Astrocyte (in vitro differentiated cells and primary cell): ENCODE measurements at places on chromosomes 2 and 18. TPM values are rescaled to one million over a fixed set of nuclear protein-coding genes. Genes with fewer than 3 reads are reported as not detected.
A peak's percentile ranks its signal among the peaks of the same experiment; 100 is the strongest.

DNA sequence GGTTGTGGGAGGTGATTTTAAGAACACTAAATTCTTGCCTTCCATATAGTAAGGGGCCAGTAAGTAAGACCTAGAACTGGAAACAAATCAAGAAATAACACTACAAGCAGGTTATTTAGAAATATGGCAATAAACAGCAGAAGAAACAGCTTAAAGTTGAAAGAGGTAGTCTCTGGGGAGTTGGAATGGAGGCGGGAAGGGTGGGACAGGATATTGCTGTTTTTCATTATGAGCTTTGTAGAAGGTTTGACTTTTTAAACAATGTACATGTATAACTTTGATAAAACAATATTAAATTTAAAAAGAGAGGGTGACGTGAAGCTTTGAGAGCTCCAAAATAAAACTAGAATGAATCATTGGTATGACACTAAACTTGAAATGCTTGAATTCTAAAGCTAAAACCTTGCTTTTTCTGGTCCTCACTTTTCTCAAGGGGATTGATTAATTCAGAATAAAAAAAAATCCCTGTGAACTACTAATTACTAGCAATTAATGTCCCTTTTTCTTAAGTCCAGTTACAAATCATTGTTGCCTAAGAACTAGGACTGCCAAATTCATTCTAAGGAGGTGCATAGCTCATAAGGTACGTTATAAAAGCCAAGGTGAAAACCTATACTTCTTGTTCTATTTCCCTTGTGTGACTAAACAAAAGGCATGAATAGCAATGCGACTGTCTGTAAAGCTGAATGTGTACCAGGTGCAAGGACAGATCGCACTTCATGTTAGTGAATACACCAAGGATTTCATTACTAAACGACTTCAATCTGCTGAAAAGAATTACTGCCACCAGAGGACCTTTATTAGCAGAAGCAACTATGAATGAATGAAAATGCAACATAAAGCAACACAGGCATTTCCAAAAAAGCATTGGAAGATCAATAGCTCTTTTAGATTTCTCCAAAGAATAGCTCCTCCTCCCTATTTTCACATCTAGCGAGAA is 177.5 kb downstream of the RBM43 start:
- no peak for DNase-seq
- no peak overlapping the region for H3K4me3 ChIP-seq
- H3K36me3 ChIP-seq = no peaks in the 10 kb centered on the region
- H3K27me3 ChIP-seq = no peaks in the 10 kb centered on the region
- no peaks in the 10 kb centered on the region for H3K4me1 ChIP-seq

Gene MDH1B
- 1.8 and 1.9 TPM in 2 replicates for total RNA-seq

DNA sequence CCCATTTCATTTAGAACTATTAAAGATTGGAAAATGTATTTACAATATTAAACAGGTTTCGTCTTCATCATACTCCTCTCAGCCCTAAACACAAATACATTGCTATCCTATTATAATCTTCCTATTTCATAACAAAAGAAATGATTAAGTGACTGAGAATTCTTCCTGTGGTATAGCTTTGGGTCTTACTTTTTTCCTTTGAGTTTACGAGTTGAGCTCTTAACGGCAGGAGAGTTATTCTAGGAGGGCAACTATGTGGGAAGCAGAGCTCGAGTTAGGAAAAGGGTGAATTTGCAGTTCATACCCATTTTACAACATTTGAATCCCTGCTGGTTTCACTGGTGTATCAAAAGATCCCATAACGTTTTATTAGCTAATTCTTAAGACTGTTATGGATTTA is 105.0 kb downstream of the FIGN start:
- H3K27ac ChIP-seq = no peak overlapping the region
- no peaks in the 10 kb centered on the region for H3K27me3 ChIP-seq
- H3K4me1 ChIP-seq = peaks cover 6% of the 10 kb centered on the region
- H3K36me3 ChIP-seq = no peaks in the 10 kb centered on the region
- DNase-seq = no peak
- H3K4me3 ChIP-seq = no peak overlapping the region

Gene PTPRM
- total RNA-seq = 53.1 and 59.6 TPM in 2 replicates

DNA sequence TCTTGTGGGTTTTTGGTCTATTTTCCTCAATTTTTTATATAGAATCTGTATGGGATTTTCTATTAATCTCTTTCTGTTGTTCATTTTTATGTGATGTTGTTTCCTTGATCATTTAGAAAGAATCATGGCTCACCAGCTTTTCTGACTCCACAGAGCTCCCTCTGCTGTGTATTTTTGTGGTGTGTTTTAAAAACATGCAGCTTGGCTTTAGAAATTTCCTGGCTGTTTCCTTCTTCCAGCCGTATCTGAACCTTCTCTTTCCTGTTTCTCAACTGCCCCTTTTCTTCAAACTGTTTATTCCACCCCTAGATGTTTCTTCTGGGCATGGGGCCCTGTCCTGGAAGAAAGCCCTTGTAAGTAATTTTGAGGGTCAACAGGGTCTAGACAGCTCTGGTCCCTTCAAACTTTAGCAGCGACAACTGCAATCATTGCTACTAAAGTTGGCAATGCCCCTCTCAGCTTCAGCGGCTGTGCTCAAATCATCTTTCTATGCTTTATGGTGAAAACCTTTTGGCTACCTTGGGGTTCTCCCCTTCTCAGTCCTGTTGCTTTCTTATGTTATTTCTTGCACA is 17.6 kb upstream of the COPS8 start:
- H3K36me3 ChIP-seq = no peaks in the 10 kb centered on the region
- H3K4me3 ChIP-seq = no peak overlapping the region
- no peaks in the 10 kb centered on the region for H3K27me3 ChIP-seq
- DNase-seq = no peak

- no peak overlapping the region for H3K4me3 ChIP-seq
- peak overlapping the region; percentile 17 for H3K27ac ChIP-seq
- H3K4me1 ChIP-seq = peaks cover 5% of the 10 kb centered on the region
Observed at GRCh38 chr2:58620093-58620492, 379.0 kb upstream of the FANCL start.

- H3K27ac ChIP-seq = no peak overlapping the region
- H3K36me3 ChIP-seq = no peaks in the 10 kb centered on the region
- DNase-seq = no peak
- no peaks in the 10 kb centered on the region for H3K4me1 ChIP-seq
Observed at GRCh38 chr2:10507106-10507505, 59.0 kb upstream of the ODC1 start.

Gene SSB
- 151 and 176 TPM in 2 replicates for total RNA-seq

- H3K27me3 ChIP-seq = no peaks in the 10 kb centered on the region
- no peak for DNase-seq
Observed at GRCh38 chr2:46684661-46685060, 205.3 kb downstream of the TMEM247 start.

- H3K4me3 ChIP-seq = no peak overlapping the region
- no peak overlapping the region for H3K27ac ChIP-seq
- H3K27me3 ChIP-seq = no peaks in the 10 kb centered on the region
- DNase-seq = no peak
- peaks cover 18% of the 10 kb centered on the region for H3K4me1 ChIP-seq
Observed at GRCh38 chr2:45758018-45758417, 106.5 kb downstream of the PRKCE start.

Gene NAT8
- total RNA-seq = not detected in 2 replicates

Gene FHL2
- total RNA-seq = 104 and 115 TPM in 2 replicates

- H3K36me3 ChIP-seq = no peaks in the 10 kb centered on the region
- no peak overlapping the region for H3K4me3 ChIP-seq
- H3K27me3 ChIP-seq = peaks cover 33% of the 10 kb centered on the region
- peaks cover 7% of the 10 kb centered on the region for H3K4me1 ChIP-seq
- no peak overlapping the region for H3K27ac ChIP-seq
Observed at GRCh38 chr2:27291865-27292264, 9.6 kb downstream of the TRIM54 start.

GRCh38 chr18:77111951-77112746 is 20.4 kb downstream of the MBP start:
- no peaks in the 10 kb centered on the region for H3K36me3 ChIP-seq
- H3K4me1 ChIP-seq = peaks cover 31% of the 10 kb centered on the region
- no peak for DNase-seq
- H3K27me3 ChIP-seq = no peaks in the 10 kb centered on the region
- no peak overlapping the region for H3K4me3 ChIP-seq
- no peak overlapping the region for H3K27ac ChIP-seq

DNA sequence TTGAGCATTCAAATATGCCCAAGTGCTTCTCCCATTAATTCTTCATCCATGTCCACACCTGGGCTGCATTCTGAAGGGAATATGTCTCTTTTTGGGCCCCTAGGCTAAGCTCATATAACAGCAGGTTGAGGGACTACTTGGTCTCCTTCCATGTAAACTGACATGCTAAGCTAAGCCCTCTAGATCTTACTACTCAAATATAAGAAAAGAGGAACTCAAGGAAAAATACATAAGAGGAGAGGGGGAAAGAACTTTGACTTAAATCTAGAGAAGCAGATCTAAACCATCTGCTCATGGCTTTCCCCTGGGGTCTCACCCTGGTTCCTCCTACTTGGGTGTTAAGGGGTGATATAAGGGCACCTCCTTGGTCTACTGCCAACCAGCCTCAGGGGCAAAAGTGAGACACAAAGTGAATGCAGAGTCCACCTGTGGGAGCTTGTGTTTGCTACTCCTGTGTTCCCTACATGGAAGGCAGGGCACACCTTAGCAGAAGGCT is 19.8 kb upstream of the NFU1 start:
- DNase-seq = no peak
- H3K4me3 ChIP-seq = no peak overlapping the region
- no peaks in the 10 kb centered on the region for H3K4me1 ChIP-seq
- no peaks in the 10 kb centered on the region for H3K27me3 ChIP-seq
- H3K27ac ChIP-seq = no peak overlapping the region

DNA sequence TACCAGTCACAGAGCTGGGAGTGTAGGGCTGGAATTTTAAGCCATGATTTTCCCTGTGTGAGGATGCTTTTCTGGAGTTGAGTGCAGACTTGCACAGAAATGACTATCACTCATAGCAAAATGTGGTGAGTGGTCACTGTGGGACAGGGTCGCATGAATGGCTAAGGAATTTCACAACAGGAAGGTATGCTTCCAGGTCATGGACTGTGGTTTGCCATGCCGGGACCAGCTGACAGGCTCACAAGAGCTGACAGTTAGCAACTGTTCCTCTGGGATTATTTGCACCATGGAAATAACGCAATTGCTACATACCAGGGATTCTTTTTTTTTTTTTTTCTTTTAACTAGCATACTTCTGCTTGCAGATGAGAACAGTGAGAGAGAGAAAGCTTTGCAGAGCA is 3.8 kb upstream of the UXS1 start:
- no peak overlapping the region for H3K27ac ChIP-seq
- peaks cover 5% of the 10 kb centered on the region for H3K4me1 ChIP-seq
- H3K27me3 ChIP-seq = peaks cover 12% of the 10 kb centered on the region
- no peaks in the 10 kb centered on the region for H3K36me3 ChIP-seq
- no peak overlapping the region for H3K4me3 ChIP-seq

GRCh38 chr2:235170536-235171521 is 219.0 kb downstream of the SH3BP4 start:
- peak overlapping the region; percentile 22 for H3K27ac ChIP-seq
- peaks cover 19% of the 10 kb centered on the region for H3K4me1 ChIP-seq
- peak; percentile 42 for DNase-seq
- no peaks in the 10 kb centered on the region for H3K27me3 ChIP-seq
- no peaks in the 10 kb centered on the region for H3K36me3 ChIP-seq

Gene SKOR2
- total RNA-seq = not detected in 2 replicates

Gene HOXD12
- not detected in 2 replicates for total RNA-seq

Gene KYNU
- total RNA-seq = 0.72 and 1.2 TPM in 2 replicates

- H3K4me1 ChIP-seq = peaks cover 3% of the 10 kb centered on the region
- no peak overlapping the region for H3K27ac ChIP-seq
- peaks cover 2% of the 10 kb centered on the region for H3K27me3 ChIP-seq
- no peak overlapping the region for H3K4me3 ChIP-seq
- DNase-seq = no peak
Observed at GRCh38 chr2:71592181-71592711, 138.9 kb downstream of the DYSF start.

- no peaks in the 10 kb centered on the region for H3K27me3 ChIP-seq
- H3K4me1 ChIP-seq = peaks cover 41% of the 10 kb centered on the region
- no peak overlapping the region for H3K4me3 ChIP-seq
- no peaks in the 10 kb centered on the region for H3K36me3 ChIP-seq
Observed at GRCh38 chr18:25648716-25649260, 296.8 kb upstream of the ZNF521 start.

Gene DSC1
- total RNA-seq = 0.18 and 0.43 TPM in 2 replicates

- H3K4me3 ChIP-seq = no peak overlapping the region
- DNase-seq = no peak
- no peaks in the 10 kb centered on the region for H3K27me3 ChIP-seq
- H3K27ac ChIP-seq = no peak overlapping the region
- H3K4me1 ChIP-seq = no peaks in the 10 kb centered on the region
Observed at GRCh38 chr2:21489080-21489479, 365.3 kb downstream of the TDRD15 start.

DNA sequence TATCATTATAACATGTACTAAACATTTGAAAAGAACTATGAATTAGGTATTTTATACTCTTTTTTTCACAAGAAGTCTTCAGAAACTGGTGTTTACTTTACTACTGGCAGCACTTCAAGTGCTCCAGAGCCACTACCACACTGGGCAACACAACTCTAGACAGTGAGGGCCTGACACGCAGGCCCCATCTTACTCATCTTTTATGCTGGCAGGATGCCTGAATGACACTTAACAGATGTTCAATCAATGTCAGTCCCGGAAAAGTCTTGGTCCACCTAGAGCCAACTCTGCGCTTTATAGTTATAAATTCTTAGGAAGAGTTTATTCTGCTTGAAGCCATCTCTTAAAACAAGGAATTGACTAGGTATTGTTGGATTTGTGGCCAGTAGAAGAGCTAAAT is 8.7 kb upstream of the WIPF1 start:
- peaks cover 22% of the 10 kb centered on the region for H3K4me1 ChIP-seq
- peak; percentile 79 for DNase-seq
- H3K27me3 ChIP-seq = no peaks in the 10 kb centered on the region
- H3K4me3 ChIP-seq = no peak overlapping the region
